ENCODE measurements at places on chromosomes 7 and 10. TPM values are rescaled to one million over a fixed set of nuclear protein-coding genes. Genes with fewer than 3 reads are reported as not detected.

Gene SYNPO2L
- not detected for total RNA-seq

Gene LRMDA
- total RNA-seq: 14.9 TPM

Gene NPY4R2
- not detected for total RNA-seq

DNA sequence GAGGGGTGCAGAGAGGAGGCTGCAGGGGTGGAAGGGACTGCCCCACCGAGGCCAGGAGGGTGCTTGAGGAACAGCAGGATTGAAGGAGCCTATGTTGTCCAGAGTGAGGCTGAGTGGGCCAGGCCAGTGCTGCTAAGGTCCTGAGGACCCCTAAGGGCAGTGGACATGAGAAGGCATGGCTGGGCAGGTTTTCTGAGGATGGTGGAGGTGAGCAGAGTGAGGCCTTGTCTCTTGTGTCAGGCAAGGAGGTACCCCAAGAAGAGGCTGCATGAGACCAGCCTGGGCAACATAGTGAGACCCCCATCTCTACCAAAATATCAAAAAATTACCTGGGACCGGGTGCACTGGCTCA is 5.2 kb downstream of the SH2B2 start:
- H3K4me3 ChIP-seq: no peak overlapping the region
- H3K27me3 ChIP-seq: no peaks in the 10 kb centered on the region
- no peak for DNase-seq
- peaks cover 13% of the 10 kb centered on the region for H3K4me1 ChIP-seq

DNA sequence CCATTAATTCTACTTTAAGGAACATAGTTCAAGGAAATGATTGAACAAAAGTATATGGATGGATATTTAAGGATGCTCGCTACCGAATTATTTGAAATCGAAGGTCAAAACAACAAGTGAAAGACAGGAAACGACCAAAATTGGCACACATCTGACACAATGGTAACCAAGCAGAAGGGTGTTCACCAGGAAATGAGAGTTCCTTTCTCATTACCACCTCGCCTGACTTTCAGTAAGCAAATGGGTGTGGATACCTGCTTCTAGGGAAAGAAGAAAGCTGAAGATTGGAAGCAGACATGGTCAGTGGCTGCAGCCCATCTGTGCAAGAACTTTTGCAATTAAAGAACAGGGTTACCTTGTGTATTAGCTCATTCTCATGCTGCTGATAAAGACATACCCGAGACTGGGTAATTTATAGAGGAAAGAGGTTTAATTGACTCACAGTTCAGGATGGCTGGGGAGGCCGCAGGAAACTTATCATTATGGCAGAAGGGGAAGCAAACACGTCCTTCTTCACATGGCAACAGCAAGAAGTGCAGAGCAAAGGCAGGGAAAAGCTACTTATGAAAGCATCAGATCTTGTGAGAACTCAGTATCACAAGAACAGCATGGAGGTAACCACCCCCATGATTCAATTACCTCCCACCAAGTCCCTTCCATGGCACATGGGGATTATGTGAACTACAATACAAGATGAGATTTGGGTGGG is 6.2 kb upstream of the TMEM273 start:
- no peak overlapping the region for H3K4me3 ChIP-seq
- no peaks in the 10 kb centered on the region for H3K4me1 ChIP-seq
- no peaks in the 10 kb centered on the region for H3K27me3 ChIP-seq
- no peak overlapping the region for H3K27ac ChIP-seq
- no peak for DNase-seq

DNA sequence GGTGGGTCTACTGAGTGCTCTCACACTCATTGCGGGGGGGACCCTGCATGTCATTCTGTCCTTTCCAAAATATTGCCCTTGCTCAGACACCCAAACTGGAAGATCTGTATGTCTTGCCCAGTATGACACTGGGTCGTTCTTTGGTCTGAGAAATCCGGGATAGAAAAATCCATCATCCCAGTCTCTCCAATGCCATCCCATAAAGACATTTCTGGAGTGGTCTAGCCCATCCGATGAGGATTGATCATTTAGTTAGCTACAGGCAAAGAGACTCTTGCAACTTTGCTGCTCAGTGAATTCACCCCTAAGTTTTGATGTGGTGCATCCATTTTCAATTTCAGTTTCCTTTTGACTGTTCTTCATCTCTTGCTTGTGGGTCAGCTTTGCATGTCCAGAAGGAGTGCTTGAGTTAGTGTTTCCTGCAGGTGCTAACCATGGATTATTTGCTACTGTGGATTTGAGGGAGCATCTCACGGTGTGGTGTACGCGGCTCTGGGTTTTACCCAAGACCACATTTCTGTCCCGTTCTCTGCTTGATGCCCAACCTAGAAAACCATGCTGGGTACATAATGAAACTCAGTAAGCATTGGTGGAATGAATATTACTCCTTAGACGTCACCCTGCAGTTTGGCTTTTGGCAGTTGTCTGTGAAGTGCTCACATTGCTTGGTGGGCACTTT is 247.0 kb upstream of the MKI67 start:
- H3K4me3 ChIP-seq: no peak overlapping the region
- no peak overlapping the region for H3K27ac ChIP-seq
- no peaks in the 10 kb centered on the region for H3K27me3 ChIP-seq

- no peak overlapping the region for H3K27ac ChIP-seq
- no peak for DNase-seq
- H3K4me3 ChIP-seq: no peak overlapping the region
- no peaks in the 10 kb centered on the region for H3K27me3 ChIP-seq
- no peaks in the 10 kb centered on the region for H3K4me1 ChIP-seq
- no peaks in the 10 kb centered on the region for H3K36me3 ChIP-seq
Measured at GRCh38 chr10:94465684-94466083, 63.3 kb downstream of the TBC1D12 start.

DNA sequence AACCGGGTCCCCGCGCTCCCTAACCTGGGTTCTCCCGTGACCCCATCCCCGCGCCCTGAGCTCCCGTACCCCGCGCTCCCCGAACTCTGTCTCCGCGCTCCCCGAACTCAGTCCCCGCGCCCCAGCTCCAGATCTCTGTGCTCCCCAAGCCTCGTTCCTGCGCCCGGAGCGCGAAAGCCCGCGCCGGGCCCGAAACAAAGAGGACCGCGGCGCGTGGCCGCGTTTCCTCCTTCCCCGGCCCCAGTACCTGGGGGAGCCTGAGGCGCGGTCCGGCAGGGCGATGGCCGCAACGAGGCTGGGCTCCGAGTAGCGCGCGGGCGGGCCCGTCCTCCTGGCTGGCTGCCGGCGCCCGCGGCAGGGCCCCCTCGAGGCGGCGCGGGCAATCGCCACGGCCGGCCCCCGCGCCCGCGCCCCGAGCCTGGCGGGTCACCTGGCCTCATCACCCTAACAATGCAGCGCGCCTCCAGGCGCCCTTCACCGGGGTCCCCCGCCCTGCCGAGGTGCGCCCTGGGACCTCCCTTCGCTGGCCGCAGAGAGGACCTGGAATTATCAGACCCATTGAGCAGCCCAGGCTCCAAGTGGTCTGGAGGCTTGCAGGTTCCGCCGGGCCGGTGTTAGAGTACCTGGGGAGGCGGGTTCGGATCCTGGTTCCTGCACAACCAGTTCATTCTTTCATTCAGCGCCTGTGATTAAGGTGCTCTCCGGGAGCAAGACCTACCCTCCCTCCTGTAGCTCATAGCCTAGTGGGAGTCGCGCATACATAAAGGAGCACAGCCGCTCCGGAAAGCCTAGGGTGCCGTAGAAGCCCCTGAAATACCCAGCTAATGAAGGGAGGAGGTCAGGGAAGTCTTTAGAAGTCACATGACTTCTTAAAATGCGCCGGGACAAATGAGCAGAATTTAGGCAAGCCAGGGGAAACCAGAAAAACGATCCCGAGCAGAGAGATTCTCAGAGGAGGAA is at the start of gene TNS3:
Gene TNS3 (minus strand): TSS at position 308 of the 960 bp plus-strand sequence. CDS start 142,475 bp downstream, outside the sequence.
- no peaks in the 10 kb centered on the region for H3K36me3 ChIP-seq
- no peak within 1 kb of the TSS for H3K4me3 ChIP-seq
- no peaks in the 10 kb centered on the region for H3K27me3 ChIP-seq
- DNase-seq: no peak
- no peak within 1 kb of the TSS for H3K27ac ChIP-seq

DNA sequence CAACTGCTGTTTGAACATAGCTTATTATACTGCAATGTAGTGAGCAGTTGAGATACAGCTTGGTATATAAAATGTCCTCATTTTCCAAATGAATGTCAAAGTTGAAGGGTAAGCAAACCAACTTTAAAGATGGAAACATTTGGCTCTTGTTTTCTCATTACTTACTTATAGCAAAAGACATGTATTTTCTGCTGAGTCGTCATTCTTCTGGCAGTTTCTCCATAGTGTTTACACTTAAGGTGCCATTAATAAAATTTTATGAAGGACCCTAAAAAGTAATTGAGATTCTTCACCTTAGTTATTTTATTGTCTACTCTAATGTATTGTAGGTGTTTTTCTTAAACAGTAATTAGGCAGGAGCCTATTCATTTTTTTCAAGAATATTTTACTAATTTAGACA is 68.6 kb downstream of the INSYN2A start:
- no peaks in the 10 kb centered on the region for H3K36me3 ChIP-seq
- DNase-seq: no peak
- no peaks in the 10 kb centered on the region for H3K27me3 ChIP-seq

- no peak within 1 kb of the TSS for H3K4me3 ChIP-seq
- no peak for DNase-seq
- no peaks in the 10 kb centered on the region for H3K36me3 ChIP-seq
- H3K27ac ChIP-seq: no peak within 1 kb of the TSS
- no peaks in the 10 kb centered on the region for H3K27me3 ChIP-seq
- no peaks in the 10 kb centered on the region for H3K4me1 ChIP-seq
Measured at GRCh38 chr10:126670056-126670894, at the start of gene C10orf90. TSS of gene C10orf90 (minus strand) at chr10:126670693. CDS start at chr10:126670480, 213 bp downstream.

DNA sequence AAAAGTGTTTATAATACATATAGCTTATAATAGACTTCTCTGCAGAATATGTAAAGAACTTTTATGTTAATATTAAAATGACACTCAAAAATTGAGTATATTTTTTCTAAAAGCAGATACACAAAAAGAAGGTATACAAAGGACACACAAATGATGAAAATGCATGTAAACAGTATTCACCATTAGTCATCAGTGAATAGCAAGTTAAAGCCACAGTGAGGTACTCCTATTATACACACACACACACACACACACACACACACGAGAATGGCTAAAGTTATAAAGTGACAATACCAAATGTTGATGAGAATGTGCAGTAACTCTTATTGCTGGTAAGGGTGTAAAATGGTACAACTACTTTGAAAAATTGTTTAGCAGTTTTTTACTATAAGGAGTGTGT is 92.9 kb downstream of the ITGB1 start:
- no peak overlapping the region for H3K4me3 ChIP-seq
- H3K27ac ChIP-seq: no peak overlapping the region
- H3K27me3 ChIP-seq: no peaks in the 10 kb centered on the region
- H3K4me1 ChIP-seq: no peaks in the 10 kb centered on the region
- DNase-seq: no peak

GRCh38 chr10:59865101-59865500 is 41.3 kb downstream of the CCDC6 start:
- H3K27ac ChIP-seq: no peak overlapping the region
- peak; percentile 27 for DNase-seq
- H3K4me1 ChIP-seq: peaks cover 4% of the 10 kb centered on the region

GRCh38 chr7:147245274-147245673 is 1128.7 kb downstream of the CNTNAP2 start:
- DNase-seq: no peak
- no peaks in the 10 kb centered on the region for H3K4me1 ChIP-seq
- no peaks in the 10 kb centered on the region for H3K27me3 ChIP-seq
- H3K36me3 ChIP-seq: no peaks in the 10 kb centered on the region
- no peak overlapping the region for H3K4me3 ChIP-seq
- no peak overlapping the region for H3K27ac ChIP-seq

DNA sequence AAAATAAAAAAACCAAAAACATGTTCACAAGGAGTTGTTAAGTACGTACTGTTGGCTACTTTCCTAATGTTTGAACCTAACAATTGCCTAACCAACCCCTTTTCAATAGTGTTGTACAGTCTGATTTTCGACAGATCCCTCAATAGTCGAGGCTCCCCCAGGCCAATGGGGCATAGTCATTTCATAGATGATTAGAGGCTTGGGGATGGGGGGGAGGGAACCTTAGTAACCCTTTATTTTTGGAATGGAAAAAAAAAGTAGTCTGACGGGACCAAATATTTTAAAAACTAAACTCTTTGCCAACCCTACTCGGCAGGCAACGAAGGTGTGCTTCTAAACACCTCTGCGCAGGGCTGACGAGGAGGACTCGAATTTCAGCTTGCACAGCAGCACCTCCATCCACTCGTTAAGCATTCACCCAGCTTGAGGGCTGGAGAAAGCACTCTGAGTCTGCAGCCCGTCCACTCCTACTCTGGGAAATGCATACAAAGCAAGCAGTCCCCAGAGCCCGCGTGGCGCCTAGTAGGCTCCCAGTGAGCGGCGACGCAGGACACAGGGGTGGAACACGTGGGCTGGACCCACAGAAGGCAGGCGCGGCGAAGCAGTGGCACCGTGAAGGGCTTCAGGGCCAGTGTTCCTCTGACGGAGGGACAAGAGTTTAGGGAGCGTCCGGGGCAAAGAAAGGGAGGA is 899 bp downstream of the PUS7 start:
- peaks cover 5% of the 10 kb centered on the region for H3K4me1 ChIP-seq
- H3K27me3 ChIP-seq: no peaks in the 10 kb centered on the region
- peak overlapping the region; percentile 68 for H3K4me3 ChIP-seq
- H3K27ac ChIP-seq: peak overlapping the region; percentile 70
- DNase-seq: peak; percentile 58
- no peaks in the 10 kb centered on the region for H3K36me3 ChIP-seq

Measured in naive thymus-derived CD4-positive, alpha-beta T cell (primary cell).